ENCODE measurements at places on chromosomes 1 and 21.

DNA sequence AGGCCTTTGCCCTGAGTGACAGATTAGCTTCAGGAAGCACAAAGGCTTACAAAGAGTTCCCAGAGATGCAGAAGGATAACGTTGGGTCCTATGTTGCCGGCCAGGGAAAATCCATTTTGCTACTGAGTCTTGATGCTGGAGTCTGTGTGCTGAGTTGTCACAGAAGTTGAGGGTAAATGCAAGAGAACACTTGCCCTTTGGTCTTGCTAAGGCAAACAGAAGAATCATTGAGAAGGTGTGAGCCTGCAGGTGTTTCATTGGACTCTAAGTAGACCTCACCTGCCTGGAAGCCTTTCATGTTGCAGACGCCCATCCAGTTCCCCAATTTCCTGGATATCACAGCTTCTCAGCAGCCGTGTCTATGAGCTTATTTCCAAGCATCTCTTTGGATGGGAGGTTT is 105.2 kb downstream of the PCP4 start:
- DNase-seq, result no peak

DNA sequence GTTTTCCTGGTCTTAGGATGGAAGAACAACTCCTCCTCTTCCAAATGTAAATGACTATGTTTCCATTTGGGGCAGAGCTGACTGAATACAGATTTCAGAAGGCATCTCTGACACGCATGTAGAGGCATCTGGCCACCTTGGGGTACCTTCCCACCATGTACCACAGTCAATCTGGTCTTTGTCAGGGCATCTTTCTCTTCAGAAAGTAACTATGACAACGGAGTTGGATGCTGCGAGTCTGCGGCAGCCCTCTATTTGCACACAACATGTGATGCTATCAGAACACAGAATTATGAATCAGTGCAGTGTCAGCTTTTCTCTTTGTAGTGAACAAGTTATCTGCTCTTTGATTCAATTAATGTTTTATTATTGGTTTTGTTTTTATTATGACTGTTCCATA is 94.7 kb downstream of the TSEN15 start:
- no peak for DNase-seq

GRCh38 chr1:106937104-106937503 is 119.4 kb upstream of the PRMT6 start:
- DNase-seq, result no peak

- no peak for DNase-seq
Measured at GRCh38 chr1:215872658-215873057, 305.6 kb downstream of the KCTD3 start.

GRCh38 chr1:225573216-225573615 is 79.7 kb downstream of the ENAH start:
- no peak for DNase-seq

DNA sequence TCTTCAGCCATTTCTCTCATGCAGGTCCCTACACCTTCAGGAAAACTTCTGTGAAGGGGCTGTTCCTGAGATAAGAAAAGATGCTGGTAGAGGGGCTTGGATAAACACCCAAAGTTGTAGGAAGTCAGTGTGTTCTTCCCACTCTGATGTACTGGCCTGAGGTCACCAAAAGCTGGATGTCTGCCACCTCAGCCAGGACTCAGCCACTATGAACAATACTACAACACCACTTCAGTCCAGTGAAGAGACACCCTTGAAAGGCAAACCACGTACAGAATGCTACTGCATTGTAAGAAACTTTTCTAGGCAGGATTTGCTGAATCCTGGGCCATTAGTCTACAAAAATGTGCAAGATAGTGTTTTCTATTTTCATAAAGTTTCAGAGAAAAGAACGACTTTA is 2.4 kb downstream of the PTPN14 start:
- no peak for DNase-seq

Measured in RPMI8226 (cell line).